Daoy (cell line): ENCODE measurements at places on chromosomes 2 and 18. TPM values are rescaled to one million over a fixed set of nuclear protein-coding genes. Genes with fewer than 3 reads are reported as not detected.
A peak's percentile ranks its signal among the peaks of the same experiment; 100 is the strongest.

DNA sequence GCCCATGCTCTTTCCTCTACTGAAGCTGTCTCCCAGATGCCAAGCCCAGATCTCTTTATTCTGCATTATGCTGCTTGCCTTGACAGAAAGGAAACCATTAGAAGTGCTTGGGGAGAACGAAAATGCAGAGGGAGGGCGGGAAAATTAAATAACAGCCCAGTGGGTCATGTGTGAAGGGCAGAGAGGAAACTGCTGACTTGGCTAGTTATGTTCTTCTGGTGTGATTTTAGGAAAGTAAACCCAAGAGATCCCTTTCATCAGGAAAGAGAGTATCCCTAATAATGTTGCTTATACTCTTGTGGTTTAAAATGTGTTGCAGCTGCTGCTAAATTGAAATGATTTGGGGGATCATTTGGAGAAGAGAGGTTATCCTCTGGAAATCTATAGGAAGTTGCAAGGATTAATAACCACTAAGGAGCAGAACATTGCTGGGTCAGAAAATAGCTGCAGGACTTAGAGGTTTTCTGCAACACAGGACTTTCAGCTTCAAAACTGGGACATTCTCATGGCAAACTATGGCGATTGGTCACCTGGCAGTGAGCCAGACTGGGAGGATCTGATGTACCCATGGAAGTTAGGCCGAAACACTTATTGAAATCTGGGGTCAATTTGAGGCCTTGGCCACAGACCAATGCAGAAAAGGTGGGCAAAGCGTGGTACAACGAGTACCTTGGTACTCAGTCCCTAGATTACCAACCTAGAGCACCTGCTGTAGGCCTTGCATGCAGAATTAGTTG lies 172.2 kb downstream of the TMEM247 start:
- DNase-seq: no peak

The IGFBP5 gene
- total RNA-seq: 2.9 and 3.5 TPM in 2 replicates

The LINC00305 gene
- not detected in 2 replicates for total RNA-seq

DNA sequence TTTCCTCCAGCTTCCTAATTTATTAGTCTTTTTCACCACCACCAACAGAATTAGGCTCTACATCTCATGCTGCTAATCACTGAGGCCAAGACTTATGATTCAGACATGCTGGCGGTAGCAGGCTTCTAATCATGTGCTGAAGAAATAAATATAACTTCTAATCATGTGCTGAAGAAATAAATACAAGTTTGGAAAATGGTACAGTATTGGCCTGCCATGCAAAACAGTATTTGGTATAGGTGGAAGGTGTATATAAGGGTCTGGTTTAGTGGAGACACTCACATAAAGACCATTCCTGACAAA lies 240.7 kb downstream of the TGIF1 start:
- DNase-seq: no peak

The DES gene
- total RNA-seq: 0.17 and 0.77 TPM in 2 replicates

- DNase-seq: no peak
Measured at GRCh38 chr2:163185160-163185559, 346.6 kb upstream of the KCNH7 start.

GRCh38 chr2:38123911-38124310 lies 48.0 kb upstream of the CYP1B1 start:
- no peak for DNase-seq

- no peak for DNase-seq
Measured at GRCh38 chr18:43893001-43893637, 615.8 kb upstream of the SYT4 start.

DNA sequence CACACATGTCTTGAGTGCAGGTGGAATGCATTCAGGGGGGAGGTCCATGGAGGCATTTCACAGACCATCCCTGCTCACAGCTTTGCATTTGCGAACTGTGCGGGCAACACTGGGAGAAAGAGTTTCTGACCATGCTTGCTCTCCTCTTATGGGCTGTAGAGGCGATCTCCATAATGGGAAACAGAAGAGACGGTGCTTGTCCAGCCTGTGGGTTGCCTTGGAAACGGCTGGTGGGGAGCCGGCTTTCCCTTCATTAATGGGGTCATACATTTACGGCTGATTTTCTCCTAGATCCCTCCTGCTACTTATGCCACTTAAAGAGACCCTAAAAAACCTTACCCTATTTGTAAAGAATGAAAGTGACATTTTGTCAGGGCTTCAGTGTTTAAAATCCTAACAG lies 147.4 kb downstream of the SOX11 start:
- DNase-seq: no peak

DNA sequence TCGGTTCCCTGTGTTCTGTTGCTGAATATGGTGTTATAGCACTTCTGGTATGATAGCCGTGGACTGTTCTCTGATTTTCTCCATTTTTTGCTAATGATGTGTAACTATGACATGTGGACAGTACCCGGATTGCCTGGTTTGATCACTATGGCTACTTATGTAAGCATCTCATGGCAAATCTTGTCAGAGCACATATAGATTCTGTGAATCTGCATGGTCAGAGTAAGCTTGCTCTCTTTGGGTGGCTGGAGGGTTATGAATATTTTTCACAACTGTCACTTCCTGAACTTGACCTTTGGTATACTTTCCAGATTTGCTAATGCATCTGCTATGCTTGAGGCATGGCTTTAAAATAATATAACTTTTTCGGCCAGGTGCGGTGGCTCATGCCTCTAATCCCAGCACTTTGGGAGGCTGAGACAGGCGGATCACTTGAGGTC lies 36.8 kb upstream of the ATP8B1 start:
- DNase-seq: peak; percentile 35

DNA sequence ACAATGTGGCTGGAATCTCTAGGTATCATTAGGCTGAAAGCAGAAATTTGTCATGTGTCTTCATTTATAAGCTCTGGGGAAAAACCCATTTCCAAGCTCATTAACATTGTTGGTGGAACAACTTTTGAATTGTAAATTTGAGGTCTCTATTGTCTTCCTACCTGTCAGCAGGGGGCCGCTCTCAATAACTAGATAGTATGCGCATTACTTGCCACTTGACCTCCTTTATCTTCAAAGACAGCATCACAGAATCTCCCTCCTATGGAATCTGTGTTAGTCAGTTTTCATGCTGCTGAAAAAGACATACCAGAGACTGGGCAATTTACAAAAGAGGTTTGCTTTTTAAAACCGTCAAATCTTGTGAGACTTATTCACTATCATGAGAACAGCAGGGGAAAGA lies 223.1 kb downstream of the CALCRL start:
- no peak for DNase-seq

GRCh38 chr2:170229125-170229524 lies 51.2 kb downstream of the MYO3B start:
- DNase-seq: no peak
